ENCODE measurements at places on chromosomes 2 and 18.
A peak's percentile ranks its signal among the peaks of the same experiment; 100 is the strongest.

- no peak for DNase-seq
Measured at GRCh38 chr2:48144777-48145176, 238.5 kb upstream of the FBXO11 start.

DNA sequence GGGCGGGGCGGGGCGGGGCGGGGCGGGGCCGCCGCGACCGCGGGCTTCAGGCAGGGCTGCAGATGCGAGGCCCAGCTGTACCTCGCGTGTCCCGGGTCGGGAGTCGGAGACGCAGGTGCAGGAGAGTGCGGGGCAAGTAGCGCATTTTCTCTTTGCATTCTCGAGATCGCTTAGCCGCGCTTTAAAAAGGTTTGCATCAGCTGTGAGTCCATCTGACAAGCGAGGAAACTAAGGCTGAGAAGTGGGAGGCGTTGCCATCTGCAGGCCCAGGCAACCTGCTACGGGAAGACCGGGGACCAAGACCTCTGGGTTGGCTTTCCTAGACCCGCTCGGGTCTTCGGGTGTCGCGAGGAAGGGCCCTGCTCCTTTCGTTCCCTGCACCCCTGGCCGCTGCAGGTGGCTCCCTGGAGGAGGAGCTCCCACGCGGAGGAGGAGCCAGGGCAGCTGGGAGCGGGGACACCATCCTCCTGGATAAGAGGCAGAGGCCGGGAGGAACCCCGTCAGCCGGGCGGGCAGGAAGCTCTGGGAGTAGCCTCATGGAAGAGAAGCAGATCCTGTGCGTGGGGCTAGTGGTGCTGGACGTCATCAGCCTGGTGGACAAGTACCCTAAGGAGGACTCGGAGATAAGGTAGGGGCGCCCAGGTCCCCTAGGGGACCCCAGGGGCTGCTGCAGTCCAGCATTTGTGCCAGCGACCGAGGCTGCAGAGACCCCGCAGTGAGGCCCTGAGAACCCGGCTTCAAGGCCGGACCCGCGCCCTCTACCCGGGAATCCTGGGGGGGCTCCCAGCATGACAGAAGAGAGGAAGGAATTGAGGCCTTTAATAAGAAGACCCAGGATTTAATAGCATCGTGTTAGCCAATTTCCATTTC is at the start of gene KHK:
Gene KHK, plus strand, starts transcription at position 49 of the 870 bp plus-strand sequence. Its CDS starts 488 bp downstream, at position 537.
- no peak for DNase-seq

DNA sequence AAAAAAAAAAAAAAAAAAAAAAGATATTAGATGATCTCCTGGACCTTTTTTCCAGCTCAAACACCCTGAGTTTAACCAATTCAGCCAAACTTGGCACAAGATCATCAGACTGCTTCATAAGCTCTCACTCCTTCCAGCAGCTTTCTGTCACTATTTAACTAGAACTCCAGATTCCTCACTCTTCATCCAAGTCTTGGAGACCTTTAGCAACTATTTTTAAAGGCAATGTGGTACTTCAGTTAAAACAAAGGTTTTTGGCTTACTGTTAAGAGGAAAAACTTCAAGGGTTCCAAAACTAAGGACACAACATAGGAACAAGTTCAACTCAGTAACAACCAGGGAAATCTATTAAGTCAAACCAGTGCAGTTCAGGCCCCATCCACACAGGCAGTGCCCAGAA is 23.2 kb downstream of the LAMA1 start:
- peak; percentile 46 for DNase-seq

DNA sequence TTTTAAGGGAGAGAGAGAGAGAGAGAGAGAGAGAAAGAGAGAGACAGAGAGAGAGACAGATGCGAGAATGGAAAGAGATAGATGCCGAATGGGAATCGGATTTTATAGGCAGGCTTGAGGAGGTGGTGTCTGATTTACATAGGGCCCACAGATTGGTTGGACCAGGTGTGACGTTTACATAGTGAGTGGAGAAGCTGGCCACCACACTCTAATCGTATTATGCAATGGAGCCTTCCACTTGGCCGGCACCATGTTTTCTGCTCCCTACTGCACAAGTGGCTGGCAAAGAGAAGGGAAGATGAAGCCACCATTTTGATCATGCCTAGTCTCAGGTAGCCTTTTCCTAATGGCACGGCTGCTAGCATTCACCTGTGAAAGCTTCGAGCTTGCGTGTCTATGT is 33.9 kb downstream of the CD8B2 start:
- DNase-seq, result no peak
